Panc1 (cell line): ENCODE measurements at places on chromosomes 5 and 9.

DNA sequence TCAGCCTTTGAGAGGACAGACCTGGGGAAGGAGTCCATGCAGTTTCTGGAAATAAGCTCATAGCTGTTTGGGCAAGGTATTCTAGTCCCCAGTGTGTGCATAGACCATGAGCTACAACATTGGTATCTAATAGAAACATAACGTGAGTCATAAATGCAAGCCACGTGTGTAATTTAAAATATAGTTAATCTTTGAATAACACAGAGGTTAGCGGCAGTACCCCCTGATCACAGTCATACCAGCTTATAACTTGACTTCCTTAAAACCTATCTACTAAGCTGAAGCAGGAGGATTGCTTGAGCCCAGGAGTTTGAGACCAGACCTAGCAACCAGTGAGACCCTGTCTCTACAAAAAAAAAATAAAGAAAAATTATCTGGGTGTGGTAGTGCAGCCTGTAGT, 46.4 kb upstream of the CPEB4 start:
- DNase-seq: no peak

- no peak for DNase-seq
These were observed 162.7 kb downstream of the ZNF608 start for GRCh38 chr5:124583469-124584350.

GRCh38 chr5:2725980-2726765, 25.3 kb downstream of the IRX2 start:
- no peak for DNase-seq

- DNase-seq: no peak
These were observed 3.7 kb upstream of the TIFAB start for GRCh38 chr5:135455876-135456237.

GRCh38 chr9:79256691-79257213, 315.0 kb upstream of the TLE4 start:
- no peak for DNase-seq

GRCh38 chr9:33446240-33446945, 1.0 kb downstream of the AQP3 start:
- no peak for DNase-seq

GRCh38 chr9:135281791-135282737, 194.6 kb downstream of the OLFM1 start:
- no peak for DNase-seq

DNA sequence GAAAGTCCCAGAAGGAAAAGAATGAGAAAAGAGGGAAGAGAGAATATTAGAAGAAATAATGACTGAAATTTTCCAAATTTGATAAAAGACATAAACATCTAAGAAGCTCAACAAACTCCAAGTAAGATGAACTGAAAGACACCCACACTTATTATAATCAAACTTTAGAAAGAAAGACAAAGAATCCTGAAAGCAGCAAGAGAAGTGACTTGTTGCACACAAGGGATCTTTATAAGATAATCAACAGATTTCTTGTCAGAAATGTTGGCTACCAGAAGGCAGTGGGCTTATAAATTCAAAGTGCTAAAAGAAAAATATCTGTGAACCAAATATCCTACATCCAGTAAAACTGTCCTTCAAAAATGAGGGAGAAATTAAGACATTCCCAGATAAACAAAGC, 49.0 kb upstream of the FNIP1 start:
- DNase-seq: no peak

DNA sequence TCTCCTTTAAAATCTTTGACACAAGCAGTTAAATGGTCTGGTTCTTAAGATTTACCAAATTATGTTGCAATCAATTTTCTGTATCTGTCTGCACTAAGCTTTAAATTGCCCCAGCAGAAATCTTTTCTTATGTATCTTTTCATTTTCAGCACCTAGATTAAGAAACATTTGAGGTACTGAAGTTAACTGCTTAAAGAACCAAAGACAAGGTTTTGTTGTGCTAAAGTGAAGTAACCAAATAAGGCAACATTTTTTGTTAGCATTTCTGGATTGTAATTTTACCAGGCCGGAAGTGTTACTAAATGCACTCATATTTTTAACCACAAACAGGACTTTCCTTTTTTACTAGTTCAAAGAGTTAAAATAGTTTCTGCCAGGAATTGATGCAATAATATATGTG, 24.1 kb upstream of the MTAP start:
- no peak for DNase-seq
